CD8-positive, alpha-beta memory T cell (primary cell): ENCODE measurements at places on chromosomes 16 and 17.

GRCh38 chr16:30519120-30520049 is 7.0 kb downstream of the ZNF768 start:
- DNase-seq = peak; percentile 16

DNA sequence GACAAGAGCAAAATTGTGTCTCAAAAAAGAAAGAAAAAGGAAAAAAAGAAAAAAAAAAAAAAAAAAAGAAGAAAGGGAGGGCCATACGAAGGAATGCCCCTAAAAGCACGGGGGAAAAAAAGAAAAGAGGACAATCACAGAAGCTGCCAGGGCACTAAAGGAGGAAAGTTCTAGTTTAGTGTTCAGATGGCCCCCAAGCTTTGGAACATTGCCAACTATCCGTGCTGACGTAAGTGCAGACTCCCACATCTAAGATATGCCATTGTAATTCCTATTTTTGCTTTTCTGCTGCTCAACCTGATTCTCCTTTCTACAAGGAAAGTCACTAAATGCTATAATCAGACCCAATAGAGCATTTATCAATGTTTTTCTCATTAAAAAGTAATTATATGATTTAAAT is 842.1 kb downstream of the KCNJ2 start:
- no peak for DNase-seq

- DNase-seq = no peak
These were observed 2.1 kb upstream of the PVALEF start for GRCh38 chr17:81163051-81163695.

DNA sequence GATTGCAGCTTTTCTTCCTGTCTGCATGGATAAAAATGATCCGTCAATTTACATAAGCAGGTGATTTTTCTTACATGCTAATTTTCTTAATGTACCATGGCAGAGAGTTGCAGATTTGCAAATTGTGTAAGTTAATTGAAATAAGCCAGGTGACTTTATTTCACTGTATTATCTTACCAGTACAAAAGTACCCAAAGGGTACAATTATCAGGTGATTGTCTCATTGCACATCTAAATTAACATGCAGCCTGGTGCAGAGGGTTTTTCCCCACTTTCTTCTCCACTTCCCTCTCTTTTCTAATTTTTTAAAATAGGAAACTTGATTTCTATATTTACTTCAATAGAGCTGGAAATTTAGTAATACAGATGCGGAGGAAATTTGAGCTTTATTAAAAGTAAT is 11.2 kb downstream of the NLK start:
- DNase-seq = no peak

DNA sequence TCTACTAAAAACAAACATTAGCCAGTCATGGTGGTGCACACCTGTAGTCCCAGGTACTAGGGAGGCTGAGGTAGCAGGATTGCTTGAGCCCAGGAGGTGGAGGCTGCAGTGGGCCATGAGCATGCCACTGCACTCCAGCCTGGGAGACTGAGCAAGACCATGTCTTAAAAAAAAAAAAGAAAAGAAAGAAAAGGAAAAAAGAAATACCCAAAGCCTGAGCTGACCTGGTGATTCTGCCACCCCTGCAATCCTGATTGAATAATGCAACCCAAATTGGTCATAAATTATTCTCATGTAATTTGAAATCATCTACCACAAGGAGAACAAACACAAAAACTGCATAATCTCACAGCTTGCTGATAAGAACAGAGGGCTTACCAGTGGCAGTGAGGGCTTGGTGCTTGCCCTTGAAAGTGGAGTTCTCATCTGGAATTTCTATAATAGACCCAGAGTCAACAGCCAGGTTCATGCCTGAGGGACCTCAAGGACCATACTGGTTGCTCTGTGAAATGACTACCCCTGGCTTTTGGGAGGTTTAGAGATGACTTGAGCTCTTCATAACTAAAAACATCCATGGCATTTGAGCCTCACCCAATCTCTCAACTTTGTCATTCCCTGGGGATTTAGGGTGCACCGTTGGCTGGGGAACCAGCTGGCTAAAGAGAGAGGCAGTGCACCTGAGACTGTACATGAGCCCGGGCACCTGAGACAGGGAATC is 35.4 kb upstream of the TMC5 start:
- no peak for DNase-seq

DNA sequence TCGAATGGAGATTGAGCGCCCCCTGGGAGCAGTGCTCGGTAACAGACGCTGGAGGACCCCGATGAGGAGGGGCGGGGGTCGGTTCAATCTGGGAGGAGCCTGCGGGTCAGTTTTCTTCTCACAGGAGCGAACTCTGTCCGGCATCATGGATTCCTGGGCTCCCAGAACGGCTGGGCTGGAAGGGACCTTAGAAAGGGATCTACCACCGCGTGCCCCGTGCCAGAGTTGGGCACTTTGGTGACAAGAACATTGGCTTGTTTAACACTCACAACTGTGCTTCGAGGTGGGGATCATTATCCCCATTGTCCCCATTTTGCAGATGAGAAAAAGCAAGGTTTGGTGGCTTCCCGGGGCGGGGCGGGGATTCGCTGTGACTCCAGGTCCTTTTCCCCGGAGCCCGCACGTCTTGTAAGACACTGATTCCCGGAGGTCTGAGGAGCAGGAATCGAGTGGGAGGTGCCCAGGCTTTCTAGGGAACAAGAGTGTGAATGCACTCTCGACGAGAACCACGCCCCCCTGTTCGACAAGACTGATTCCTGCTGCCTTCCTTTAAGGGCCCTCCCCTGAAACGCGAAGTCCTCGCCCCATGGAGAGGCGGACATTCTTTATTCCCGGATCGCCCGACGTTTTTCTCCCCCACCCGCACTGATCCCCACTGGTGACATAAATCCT is 1.5 kb upstream of the FBXL19 start:
- DNase-seq = peak; percentile 84

GRCh38 chr17:74749279-74750038 is 1.0 kb downstream of the NHERF1 start:
- DNase-seq = peak; percentile 30

DNA sequence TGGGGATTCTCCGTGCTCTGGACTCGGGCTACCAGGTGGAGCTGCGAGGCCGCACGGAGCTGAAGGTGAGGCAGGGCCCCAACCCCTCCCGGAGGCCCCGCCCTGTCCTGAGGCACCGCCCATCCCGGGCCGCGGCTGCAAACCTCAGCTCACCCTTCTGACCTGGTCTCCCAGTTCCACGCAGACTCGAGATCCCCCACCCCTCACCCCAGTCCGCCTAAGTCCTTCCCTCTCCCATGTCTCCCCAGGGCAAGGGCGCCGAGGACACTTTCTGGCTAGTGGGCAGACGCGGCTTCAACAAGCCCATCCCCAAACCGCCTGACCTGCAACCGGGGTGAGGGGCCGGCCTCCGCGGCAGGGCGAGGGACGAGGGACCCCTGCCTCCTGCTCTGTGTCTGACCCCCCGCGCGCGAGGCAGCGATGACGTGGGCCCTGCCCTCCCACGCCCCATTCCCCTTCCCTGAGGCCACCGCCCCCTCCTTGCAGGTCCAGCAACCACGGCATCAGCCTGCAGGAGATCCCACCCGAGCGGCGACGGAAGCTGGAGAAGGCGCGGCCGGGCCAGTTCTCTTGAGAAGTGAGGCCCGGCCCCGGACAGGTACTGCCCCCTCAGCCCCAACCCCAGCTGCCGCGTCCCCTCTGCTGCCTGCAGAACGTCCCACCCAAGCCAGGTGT is 13.7 kb downstream of the GUCY2D start:
- DNase-seq = no peak

GRCh38 chr17:5219536-5219935 is 15.1 kb downstream of the SCIMP start:
- no peak for DNase-seq

- DNase-seq = no peak
These were observed 29.1 kb downstream of the RAI1 start for GRCh38 chr17:17710355-17710727.

GRCh38 chr16:64952177-64952576 is 169.7 kb downstream of the CDH11 start:
- DNase-seq = no peak

GRCh38 chr16:8675183-8676159 is 1.1 kb downstream of the ABAT start:
- peak; percentile 66 for DNase-seq

DNA sequence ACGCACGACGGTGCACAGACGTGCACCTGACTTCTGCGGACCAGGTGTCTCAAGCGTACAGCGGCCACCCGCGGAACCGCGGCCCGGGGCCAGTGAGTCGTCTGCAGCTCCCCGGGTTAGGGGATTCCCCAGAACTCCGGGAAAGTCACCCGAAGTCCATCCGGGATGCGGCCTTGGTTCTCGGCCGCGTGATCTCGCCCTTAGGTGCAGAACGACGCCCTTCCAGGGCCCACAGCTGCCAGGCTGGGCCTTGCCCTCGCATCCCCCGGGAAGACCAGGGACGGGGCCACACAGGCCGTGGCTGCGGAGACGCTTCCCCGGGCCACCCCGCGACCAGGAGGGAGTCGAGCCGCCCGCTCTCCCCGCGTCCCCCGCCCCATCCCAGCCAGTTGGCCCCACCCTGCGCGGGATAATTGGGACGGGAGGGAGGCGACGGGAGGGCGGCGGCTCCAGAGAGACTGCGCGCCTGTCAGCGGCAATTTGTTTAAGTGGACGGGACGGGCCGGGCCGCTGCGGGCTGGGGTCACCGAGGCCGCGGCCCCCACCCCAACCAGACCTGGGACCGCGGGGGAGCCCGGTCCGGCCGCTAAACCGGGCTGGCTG is 3.6 kb upstream of the TBX2 start:
- DNase-seq = no peak
